ENCODE measurements at places on chromosomes 4 and X. TPM values are rescaled to one million over a fixed set of nuclear protein-coding genes. Genes with fewer than 3 reads are reported as not detected.

GRCh38 chr4:15400981-15401671 is 26.7 kb upstream of the C1QTNF7 start:
- peak; percentile 71 for DNase-seq

- no peak for DNase-seq
These were observed 1.1 kb downstream of the POLA1 start for GRCh38 chrX:24694825-24695224.

DNA sequence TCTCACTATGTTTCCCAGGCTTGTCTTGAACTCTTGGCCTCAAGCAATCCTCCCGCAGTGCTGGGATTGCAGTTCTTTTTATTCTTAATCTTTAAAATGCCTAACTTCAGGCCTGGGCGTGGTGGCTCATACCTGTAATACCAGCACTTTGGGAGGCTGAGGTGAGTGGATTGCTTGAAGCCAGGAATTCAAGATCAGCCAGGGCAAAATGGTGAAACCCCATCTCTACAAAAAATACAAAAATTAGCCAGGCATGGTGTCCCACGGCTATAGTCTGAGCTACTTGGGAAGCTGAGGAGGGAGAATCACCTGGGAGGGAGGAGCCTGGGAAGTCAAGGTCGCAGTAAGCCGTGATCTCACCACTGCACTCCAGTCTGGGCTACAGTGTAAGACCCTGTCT is 45.9 kb downstream of the PLS3 start:
- DNase-seq = no peak

DNA sequence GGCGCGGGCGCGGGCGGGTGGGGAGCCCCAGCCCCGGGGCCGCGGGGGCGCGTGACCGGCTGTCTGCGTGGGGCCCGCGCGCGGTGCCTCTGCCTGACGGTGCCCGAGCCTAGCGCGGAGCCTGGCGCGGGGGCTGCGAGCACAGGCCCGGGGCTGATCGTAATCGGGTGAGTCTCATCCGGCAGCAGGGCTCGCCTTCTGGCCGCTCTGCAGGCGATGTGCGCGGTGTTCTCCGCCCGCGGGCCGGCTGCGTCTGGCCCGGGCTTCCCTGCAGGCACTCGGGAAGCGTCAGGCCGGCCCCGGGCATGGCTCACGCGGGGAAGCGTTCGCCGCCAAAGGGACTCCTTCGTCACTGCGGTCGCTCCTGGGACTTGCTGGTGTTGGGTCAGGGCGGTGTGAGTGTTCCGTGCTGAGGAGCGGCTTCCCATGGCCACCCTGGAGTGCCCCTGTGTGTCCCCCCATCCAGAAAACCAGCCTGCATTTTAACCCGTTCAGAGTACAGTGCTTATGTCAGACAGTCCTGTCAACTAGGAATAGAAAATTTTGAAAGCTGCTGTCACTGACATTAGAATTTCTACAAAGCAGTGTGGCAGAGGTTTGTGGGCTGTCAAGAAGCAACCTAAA is 40.6 kb downstream of the FAM149A start:
- DNase-seq = peak; percentile 73

DNA sequence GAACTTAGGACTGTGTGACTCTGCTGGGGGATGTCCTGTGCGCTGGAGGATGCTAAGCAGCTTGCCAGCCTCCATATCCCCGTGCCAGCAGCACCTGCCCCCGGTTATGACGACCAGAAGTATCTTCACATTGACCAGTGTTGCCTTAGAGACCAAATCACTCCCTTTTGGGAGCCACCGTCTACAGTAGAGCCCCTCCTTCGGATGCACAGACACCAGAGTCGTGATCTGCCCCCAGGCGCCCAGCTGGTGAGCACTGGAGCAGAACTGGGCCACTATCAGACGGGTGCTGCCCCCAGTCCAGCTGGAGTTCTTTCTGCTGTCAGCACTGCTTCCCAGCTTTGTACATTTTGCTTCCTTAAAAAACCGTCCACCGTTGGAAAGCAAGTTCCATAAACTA is 30.0 kb upstream of the TADA2B start:
- no peak for DNase-seq

The SLIT2 gene
- total RNA-seq = 159 TPM
